ENCODE measurements at places on chromosomes 7 and 10.

DNA sequence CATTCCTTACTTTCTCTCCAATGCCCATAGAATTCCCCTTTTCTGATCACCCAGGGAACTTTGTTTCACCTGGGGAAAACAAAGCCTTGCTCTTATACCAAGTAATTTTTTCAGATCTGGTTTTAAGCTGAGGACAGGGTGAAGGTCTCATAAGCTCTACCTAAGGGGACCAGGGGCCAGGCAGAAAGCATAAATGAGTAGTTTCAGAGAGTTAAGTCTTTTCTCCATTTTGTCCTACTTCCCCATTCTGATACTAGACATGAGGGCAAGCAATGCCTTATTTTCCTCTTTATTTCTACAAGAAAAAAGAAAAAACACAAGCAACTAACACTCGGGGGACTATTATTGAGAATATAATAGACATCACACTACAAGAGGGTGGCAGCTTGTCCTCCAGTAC, 2.9 kb downstream of the AKR1D1 start:
- no peak for DNase-seq

DNA sequence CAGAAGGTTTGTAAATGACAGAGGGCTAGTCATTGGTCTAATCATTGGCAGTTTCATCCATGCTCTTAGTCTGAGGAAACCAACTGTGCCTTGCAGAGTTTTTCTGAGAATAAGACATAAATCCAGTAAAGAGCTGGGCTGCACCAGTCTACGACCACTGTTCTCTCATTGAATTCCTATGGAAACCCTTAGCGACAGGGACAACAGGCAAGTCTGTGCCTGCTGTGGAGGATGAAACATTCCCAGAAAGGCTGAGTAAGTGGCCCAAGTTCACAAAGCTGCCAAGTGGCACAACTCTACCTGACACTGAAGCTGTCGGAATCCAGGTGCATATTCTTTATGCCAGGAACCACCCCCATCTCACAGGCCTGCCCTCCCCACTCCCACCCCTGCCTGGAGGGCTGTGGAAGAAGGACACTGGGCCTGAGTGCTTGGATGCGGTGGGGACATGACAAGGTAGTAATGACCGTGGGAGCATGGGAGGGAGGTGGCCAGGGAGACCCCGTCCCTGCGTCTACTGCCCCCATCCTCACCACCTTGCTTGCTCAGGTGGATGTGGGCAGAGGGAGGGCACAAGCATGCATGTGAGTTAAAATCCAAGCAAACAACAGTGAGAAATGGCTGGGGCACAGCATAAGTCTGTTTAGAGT, 58.0 kb downstream of the VSTM4 start:
- DNase-seq: no peak

DNA sequence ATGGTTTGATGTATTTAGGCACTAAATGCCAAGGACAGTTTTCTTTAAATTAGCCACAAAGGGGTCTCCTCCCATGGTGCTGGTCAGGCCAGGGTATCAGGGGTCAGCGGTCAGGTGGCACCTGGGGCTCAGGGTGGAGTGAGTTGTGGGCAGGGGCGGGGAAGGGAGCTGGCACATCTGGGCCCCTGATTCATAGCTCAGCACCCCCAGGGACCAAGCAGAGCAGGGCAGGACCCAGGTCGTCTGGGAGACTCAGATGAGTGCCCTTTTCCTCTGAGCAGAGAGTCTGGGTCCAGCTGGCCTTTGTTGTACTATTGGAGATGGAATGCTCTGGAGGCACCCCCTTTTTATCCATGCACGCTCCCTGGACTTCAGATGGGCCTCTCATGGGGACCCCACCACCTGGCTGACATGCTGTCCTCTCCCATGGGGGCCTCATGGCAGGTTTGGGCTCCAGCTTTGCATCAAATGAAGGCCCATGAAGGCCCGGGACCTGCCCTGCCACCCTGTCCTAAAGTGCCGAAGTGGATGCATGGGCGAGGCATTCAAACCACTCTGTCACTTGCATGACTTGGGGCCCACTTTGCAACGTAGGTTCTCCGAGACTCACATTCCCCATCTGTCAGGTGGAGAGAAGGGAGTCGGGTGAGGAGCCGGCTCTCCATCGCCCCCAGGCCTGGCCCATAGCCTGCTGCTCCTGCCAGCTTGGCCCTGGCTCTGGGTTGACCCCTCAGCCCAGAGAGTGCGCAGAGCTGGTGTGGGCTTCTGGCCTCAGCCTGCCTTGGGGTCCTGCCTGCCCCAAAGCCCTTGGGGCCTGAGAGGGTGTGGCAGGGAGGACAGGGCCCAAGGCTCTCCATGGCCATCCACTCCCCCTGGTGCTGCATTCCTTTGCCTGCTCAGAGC, 66.4 kb downstream of the RAMP3 start:
- DNase-seq: no peak

DNA sequence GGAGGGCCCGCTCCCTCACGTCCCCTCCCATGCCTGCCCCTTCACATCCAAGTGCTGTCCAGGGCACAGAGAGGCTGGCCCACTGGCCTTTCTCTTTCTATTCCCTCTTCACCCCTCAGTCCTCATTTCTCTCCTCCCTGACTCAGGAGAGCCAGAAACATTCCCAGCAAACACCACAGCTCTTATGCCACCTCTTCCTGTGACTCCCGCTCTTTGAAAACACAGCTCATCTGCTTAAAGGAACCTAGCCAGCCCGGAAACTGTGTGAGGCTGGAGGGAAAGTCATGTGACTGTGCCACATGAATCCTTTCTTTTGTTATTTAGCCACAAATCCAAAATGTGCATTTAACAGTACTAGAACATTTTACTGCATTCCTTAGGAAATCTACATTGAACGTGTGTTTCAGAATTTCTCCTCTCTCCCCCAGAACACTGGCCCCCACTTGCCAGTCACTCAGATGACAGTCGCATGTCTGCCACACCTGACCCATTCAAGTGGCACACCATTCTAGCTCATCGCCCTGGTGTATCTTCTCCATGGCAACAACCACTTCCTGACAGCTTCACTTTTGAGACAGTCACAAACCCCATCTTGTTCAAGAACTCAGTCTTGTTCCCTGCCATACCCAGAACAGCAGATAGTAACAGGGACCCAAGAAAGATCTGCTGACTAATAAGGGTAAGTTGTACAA, 42.8 kb downstream of the GRB10 start:
- DNase-seq: peak; percentile 43

DNA sequence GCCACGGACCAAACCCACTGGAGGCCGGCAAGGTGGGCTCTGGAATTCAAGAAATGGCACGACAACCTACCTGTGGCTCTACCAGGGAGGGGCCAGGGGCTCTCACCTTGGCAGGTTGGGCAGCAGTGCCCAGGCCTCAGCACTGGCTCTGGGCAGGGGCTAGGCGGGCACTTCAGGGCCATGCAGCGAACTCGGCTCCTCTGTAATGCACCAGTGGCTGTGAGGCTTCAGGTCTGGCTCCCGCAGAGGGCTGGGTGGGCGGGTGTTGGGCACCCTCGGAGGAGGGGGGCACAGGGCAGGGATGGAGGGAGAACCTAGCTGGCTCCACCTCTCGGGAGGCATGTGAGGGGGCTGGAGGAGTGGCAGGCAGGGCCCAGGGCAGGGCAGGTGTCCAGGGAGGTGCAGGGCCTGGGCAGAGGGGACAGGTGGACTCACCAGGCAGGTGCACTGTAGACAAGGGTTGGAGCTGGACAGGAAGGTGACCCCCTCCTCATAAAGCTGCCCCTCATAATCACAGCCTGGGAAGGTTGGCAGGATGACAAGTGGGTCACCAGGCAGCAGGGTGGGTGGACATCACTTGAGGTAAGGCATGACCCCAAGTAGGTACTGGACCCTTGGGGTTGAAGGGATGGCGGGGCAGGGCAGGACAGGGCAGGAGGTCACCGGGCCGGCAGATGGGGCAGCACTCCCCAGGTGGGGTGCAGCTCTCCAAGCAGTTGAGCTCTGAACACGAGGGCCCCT, 6.7 kb downstream of the KCP start:
- no peak for DNase-seq

- no peak for DNase-seq
These were observed 116.2 kb downstream of the SLC25A13 start for GRCh38 chr7:96205665-96206064.

GRCh38 chr7:78714356-78714755, 739.1 kb downstream of the MAGI2 start:
- no peak for DNase-seq

- no peak for DNase-seq
These were observed 680.2 kb upstream of the GHITM start for GRCh38 chr10:83459124-83459523.
